ENCODE measurements at places on chromosomes 2 and 18. TPM values are rescaled to one million over a fixed set of nuclear protein-coding genes. Genes with fewer than 3 reads are reported as not detected.

SP5 gene
- 5.9 TPM for polyA plus RNA-seq

- no peak for DNase-seq
Measured at GRCh38 chr2:88556026-88556425, 71.2 kb downstream of the EIF2AK3 start.

HADHB gene
- polyA plus RNA-seq = 102 TPM

CREG2 gene
- polyA plus RNA-seq = under 0.01 TPM

SFT2D3 gene
- polyA plus RNA-seq = 7.4 TPM

DNA sequence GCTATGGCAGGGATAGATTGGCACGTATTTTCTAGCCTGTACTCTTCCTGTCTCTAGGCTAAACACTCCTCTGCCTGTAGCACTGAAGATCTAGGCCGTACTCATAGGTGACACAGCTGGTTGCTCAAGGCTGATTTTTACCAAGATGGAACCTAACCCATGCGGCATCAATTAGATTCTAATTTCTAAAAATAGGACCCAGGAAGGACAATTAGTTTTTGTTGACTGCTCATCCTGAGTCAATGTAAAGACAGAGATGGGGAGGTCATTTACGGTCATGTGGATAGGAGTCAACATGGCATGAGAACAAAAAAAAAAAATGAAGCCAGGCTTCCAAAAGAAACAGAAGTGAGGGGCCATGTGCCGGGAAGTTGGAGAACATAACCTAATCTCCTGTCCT is 360.7 kb upstream of the ETAA1 start:
- no peak for DNase-seq

DNA sequence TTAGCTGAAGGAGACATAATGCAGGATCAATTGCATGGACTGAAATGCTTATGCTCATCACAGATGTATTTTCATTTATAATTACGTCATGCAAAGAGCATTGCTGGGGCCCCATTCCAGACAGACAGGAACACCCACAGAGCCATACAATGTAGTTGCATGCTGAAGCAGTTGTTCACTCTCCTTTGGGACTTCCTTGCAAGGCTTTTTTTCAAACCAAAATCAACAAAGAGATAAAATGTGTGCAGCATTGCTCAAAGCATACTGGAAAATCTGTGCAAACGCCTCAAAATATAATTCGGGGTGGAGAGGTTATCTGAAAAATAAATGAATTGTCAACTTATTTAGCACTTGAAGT is 463.2 kb downstream of the CDH2 start:
- DNase-seq = no peak

DNA sequence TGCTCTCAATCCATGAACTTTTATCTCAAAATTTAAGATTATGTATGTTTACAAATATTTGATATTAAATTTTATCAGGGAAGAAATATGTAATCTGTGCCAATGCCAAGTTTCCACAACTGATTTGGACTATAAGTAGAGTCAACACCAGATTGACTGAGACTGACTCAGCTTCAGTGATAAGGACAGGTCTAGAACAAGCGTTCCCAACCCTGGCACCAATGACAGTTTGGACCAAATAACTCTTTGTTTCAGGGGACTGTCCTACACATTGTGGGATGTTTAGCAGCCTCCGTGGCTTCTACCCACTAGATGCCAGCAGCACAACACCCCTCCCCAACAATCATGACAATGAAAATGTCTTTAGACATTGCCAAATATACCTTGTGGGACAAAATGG is 165.3 kb downstream of the THADA start:
- no peak for DNase-seq

DNA sequence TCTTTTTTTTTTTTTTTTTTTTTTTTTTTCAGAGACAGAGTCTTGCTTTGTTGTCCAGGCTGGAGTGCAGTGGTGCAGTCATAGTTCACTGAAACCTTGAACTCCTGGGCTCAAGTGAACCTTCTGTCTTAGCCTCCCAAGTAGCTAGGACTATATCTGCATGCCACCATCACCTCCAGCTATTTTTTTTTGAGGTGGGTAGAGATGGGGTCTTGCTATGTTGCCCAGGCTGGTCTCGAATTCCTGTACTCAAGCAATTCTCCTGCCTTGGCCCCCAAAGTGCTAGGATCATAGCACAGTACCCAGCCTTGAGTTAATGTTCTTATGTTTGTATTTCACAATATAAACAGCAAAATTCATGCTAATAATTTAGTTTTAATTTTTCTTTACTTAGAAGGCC is 62.9 kb upstream of the IGFBP2 start:
- DNase-seq = no peak

All from small intestine (tissue), 16 donors.